Right lung (tissue), 10 donors: ENCODE measurements at places on chromosomes 3 and 15. TPM values are rescaled to one million over a fixed set of nuclear protein-coding genes. Genes with fewer than 3 reads are reported as not detected.
A peak's percentile ranks its signal among the peaks of the same experiment; 100 is the strongest.

DNA sequence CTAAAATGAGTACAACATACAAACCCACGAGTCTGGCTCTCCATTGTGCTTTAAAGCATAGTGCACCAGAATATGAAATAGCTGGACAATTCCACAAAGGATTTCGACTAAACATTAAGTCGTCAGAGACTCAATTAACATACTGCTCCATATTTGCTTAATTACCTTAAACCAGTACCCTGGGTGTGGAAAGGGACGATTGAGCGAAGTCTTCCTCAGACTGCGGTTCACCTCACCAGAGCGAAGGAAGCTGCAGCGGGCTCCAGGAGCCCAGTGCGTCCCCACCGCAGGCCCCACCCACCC is 218 bp upstream of the TRPC1 start:
- DNase-seq, result no peak

GRCh38 chr3:186806089-186807055 is at the start of gene RFC4:
Gene RFC4 (minus strand): TSS chr3:186806482. CDS start chr3:186804713, 1,769 bp downstream.
- peak; percentile 81 for DNase-seq

- DNase-seq, result no peak
These were observed 2.6 kb downstream of the ATP8B4 start for GRCh38 chr15:50116477-50116876.

GRCh38 chr3:154180836-154181691 is 59.9 kb downstream of the ARHGEF26 start:
- no peak for DNase-seq

The GPR27 gene
- 2.9 TPM for polyA plus RNA-seq

The TMEM207 gene
- 0.17 TPM for polyA plus RNA-seq
